ENCODE measurements at places on chromosomes 11 and 22.

DNA sequence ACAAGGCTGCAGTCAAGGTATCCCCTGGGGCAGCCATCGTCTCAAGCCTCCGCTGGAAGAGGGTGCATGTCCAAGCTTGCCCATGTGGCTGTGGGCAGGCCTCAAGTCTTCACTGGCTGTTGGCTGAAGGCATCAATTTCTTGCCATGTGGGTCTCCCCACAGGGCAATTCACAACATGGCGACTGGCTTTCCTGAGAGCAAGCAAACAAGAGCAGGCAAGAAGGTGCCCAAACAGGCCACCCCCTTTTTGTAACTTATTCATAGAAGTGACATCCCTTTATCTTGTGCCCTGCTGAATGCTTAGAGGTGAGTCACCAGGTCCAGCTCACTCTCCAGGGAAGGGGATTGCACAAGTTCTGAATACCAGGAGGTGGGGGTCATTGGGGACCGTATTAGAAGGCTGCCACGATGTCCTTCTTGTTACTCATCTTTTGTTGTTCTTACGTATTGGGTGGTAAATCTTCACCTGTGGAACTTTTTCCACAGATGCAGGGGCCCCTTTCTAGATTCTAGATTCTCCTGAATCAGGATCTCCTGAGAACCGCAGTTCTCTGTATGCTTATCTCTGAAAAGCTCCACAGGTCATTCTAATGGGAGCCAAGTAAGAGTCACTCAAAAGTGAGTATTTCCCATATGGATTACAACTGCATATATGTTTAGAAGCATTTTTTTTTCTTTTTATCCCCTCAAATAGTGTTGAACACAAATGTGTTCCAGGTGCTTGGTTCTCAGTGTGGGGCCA is 44.2 kb upstream of the MICAL2 start:
- peak; percentile 91 for DNase-seq

GRCh38 chr11:16997624-16998023 is 16.6 kb downstream of the PLEKHA7 start:
- DNase-seq = no peak

DNA sequence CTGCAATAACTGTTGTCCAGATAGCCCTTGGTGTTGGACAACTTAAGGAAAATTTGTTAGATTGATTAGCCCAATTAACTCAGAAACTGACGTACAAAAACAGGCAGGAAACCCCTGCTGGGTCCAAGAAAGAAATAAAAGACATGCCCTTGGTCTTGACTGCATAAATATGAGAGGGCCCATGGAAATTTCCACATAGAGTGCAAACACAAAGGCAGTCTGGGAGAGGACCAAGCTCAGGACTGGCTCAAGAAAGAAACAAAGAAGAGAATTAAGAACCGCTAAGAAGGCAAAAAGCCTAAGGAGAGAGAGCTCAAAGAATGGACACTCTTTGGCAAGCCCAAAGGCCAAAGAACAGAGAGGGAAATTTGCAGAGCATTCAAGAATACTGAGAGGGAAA is 1243.9 kb downstream of the LRRC4C start:
- no peak for DNase-seq

GRCh38 chr11:64694821-64695365 is 28.1 kb downstream of the NRXN2 start:
- no peak for DNase-seq

DNA sequence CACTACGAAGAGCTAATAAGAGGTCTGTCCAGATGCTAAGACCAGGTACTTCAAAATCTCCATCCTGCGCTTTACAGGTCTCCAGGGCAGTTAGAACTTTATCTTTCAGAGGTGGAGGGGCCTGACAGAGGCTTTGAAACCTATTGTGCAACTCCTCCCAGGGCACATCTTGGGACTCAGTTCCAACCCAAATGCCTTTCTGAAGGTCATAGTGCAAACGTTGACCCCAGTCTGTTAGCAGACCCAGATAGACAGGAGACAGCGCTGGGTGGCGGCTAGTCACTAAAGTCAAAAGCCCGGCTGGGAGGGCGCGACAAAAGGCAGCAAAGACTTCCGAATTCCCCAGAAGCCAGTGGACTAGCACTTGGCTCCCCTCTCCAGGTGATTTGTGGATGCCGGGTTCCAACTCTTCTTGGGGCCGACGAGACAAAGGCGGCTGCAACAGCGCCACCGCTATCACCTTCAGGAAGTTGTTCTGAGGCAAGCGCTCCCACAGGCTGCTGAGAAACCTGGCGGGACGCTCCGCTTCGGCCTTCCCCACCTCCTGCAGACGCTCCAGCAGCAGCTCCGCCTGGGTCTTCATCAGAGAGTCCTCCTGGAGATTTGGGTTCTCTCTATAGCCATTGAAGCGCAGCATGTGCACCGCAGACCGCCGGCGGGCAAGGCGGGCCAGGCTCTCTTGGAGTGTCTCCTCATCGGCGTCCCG is 728 bp downstream of the FANCF start:
- peak; percentile 13 for DNase-seq

- DNase-seq = no peak
Observed at GRCh38 chr22:41544671-41545476, 604 bp upstream of the POLR3H start.

DNA sequence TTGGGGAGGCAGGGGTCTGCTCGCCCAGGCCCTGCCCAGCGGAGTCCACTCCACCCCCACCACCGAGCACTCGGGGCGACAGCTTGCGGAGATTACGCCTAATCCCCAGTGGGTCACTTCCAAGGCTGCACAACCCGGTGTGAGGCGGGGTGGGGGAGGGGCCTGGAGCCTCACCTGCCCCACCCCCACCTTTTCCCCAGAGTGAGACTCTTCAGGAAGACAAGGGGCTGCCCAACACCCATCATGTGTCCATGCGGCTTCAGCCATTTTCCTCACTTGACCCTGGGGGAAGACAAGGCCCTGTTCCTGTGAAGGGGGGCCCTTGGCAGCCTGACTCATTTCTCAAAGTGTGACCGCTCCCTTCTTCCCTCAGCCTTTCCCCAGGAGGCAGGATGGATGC is 12.5 kb downstream of the SYNGR1 start:
- no peak for DNase-seq

DNA sequence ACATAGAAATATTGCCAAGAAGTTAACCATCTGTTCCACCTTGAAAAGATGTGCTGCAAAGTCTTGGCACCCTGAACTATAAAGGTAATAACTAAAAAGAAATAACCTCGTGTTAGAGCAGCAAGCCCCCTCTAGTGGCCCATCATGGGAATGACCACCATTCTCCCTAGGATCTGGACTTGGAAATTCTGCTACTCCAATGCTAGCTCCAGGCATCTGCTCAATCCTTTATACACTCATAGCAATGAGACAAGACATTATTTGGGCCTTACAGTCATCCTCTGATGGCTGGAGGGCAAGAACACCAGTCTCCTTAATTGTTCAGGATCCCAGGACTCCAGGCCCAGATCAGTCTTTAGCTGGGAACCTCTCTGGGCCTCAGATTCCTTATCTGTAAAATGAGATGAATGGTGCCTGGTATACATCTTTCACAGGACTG is 76.0 kb downstream of the CWC15 start:
- no peak for DNase-seq

DNA sequence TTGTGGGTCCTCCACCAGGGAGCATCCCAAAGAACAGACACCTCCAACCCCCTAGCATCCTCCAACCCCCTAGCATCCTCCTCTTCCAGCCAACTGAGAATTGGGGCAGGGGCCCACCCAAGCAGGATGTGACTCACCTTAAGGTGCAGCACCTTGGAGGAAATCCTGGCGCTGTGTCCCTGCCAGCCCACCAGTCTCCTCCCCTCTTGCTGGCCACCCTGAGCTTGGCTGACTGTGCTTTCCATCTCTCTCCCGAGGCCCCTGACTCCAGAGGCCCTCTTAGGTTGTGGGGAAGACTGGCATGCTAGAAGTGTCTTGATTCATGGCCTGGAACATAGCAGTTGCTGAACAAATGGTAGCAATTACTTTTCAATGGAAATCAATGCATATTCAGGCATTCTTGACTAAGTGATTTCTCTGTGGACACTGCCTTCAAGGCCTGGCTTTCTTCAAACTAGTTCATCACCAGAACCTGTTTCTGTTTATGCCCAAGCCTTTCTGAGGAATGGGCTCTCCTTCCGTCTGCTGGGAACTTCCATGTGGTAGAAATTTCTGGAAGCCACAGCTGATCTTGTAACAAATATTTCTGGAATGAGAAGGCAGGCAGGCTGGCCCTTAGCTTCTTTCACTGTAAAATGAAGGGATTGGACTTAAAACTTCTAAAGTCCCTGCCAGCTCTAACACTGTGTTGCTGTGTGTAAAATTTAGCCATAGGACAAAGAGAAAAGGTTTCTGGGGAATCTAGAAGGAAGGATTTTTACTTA is 60.5 kb downstream of the CEP164 start:
- DNase-seq = peak; percentile 66

- DNase-seq = no peak
Observed at GRCh38 chr11:70854201-70854600, 398.2 kb downstream of the SHANK2 start.

GRCh38 chr22:40241200-40241763 is 63.6 kb downstream of the TNRC6B start:
- no peak for DNase-seq

GRCh38 chr11:68041617-68042218 is 2.9 kb downstream of the TCIRG1 start:
- no peak for DNase-seq

- no peak for DNase-seq
Observed at GRCh38 chr11:86636275-86636674, 36.1 kb downstream of the ME3 start.
